ENCODE measurements at places on chromosomes 13 and 19.

- no peak overlapping the region for H3K27ac ChIP-seq
- peaks cover 21% of the 10 kb centered on the region for H3K36me3 ChIP-seq
- H3K27me3 ChIP-seq = no peaks in the 10 kb centered on the region
- no peak overlapping the region for H3K4me3 ChIP-seq
- peaks cover 5% of the 10 kb centered on the region for H3K4me1 ChIP-seq
- DNase-seq = no peak
Observed at GRCh38 chr19:3537101-3537437, 1.9 kb upstream of the TEKTIP1 start.

DNA sequence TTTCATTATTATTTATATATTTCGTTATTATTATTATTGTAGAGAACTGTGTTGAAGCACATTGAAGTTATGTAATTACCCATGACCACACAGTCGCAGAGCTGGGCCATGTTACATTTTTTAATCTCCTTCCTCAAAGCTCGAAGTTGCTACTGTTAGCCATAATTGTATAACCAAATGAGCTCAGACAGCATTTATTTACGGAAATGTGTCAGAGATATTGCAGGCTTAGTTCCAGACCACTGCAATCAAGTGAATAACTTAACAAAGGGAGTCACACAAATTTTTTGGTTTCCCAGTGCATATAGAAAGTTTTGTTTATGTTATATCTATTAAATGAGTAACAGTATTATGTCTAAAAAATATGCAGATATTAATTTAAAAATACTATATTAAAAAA is 147.1 kb upstream of the SLITRK1 start:
- no peak overlapping the region for H3K4me3 ChIP-seq
- DNase-seq = no peak
- peaks cover 6% of the 10 kb centered on the region for H3K4me1 ChIP-seq
- H3K36me3 ChIP-seq = no peaks in the 10 kb centered on the region
- H3K27ac ChIP-seq = no peak overlapping the region
- no peaks in the 10 kb centered on the region for H3K27me3 ChIP-seq

DNA sequence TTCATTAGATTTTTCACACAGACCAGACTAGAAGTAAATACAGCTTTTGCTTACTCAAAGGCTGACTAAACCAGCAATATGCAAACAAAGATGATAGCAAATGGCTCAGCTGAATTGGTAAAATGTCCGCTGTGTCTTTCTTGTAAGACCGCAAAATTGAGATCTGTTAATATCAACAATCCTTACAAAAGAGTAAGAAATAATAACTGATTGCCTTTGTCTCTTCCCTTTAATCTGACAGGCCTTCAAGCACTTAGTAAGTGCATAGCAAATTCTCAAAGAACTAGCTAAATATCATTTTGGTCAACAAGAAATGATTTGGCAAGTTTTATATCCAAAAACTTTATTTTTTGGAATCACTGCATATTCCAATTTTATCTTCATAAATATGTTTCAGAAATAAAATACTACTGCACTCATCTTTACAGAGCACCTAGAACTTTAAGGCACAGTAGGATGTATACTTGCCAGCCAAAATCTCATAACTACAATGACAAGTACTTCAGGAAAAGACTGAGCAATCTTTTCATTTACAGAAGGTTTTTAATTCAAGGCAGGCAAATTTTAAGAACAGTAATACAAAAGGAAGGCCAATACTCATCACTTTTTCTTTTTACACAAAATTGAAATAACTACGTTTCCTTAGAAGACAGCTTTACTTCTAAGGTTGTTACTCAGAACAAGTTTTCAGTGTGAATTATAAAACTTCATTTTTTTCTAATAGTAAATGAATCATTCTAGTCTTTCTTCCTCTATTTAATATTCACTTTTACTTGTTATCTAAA is 1.1 kb downstream of the ELF1 start:
- no peak for DNase-seq
- peak overlapping the region; percentile 89 for H3K27ac ChIP-seq
- peaks cover 65% of the 10 kb centered on the region for H3K4me1 ChIP-seq
- H3K4me3 ChIP-seq = peak overlapping the region; percentile 63
- H3K27me3 ChIP-seq = no peaks in the 10 kb centered on the region

DNA sequence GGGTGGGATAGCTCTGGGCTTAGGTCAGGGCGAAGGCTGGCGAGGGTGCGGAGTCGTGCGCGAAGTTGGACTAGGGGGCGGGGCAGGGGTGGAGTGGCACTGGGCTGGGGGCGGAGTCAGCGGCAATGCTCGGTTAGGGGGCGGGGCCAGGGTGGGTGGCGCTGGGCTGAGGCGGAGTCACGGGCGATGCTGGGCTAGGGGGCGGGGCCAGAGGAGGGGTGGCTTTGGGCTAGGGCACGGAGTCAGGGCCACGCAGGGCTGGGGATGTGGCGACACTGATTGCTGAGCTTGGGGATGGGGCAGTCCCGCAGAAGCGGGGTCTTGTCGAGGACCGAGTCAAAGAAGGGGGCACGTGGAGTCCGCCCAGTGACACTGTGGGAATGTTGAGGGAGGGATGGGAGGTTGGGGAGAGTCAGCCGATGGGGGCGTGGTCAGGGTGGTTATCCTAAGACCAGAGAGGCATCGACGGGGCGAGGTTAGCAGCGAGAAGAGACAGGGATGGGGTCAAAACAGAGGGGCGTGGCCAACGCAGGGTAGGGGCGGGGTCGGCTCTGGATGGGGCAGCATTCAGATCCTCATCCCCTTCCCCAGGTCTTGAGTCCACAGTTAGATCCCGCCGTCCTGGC is 8.7 kb downstream of the HOMER3 start:
- peak; percentile 73 for DNase-seq
- H3K27me3 ChIP-seq = no peaks in the 10 kb centered on the region
- H3K36me3 ChIP-seq = peaks cover 10% of the 10 kb centered on the region
- no peak overlapping the region for H3K27ac ChIP-seq
- peak overlapping the region; percentile 56 for H3K4me3 ChIP-seq

- DNase-seq = no peak
- peaks cover 8% of the 10 kb centered on the region for H3K4me1 ChIP-seq
- peaks cover 54% of the 10 kb centered on the region for H3K27me3 ChIP-seq
- no peaks in the 10 kb centered on the region for H3K36me3 ChIP-seq
Observed at GRCh38 chr19:51724543-51724942, 752 bp upstream of the HAS1 start.

Data from mesothelial cell of epicardium (in vitro differentiated cells).